ENCODE measurements at places on chromosomes 3 and 15.
A peak's percentile ranks its signal among the peaks of the same experiment; 100 is the strongest.

GRCh38 chr3:184388936-184389230 is 9.0 kb downstream of the CHRD start:
- DNase-seq: no peak

DNA sequence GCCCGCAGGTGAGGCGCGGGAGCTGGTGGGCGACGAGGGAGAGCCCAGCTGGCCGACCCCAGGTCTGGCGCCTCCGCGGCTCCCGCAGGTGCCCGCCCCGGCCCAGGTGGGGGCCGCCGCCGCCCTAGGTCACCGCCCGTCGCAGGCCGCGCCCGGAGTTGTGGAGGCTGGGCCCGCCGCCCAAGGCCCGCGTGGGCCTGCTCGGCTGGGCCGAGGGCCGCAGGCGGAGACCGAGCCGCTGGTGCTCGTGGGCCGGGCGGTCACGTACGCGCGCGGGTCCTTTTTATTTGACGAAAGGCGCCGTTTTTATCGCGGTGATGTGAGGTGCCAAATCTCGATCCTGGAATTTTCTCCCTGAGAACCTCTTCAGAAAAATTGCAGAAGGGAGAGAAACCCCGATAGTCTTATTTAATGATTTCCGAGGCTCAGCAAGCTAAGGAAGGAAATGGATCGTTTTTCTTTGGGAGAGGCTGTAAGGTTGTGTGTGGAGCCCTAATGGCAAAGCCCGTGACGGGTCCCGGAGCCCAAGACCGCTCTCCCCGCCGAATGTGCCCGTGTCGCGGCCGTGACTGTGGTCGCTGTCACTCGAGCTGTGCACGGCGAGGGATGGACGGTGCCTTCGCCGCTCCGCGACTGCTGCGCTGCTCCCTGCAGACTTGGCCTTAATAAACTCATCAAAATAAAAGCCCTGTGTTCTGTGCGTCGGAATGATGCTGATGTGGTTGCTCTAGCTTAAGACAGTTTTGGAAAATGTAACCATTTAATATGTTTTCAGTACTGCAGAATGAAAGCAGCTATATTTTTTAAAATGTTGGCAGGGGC is 612 bp downstream of the APPL1 start:
- peak; percentile 62 for DNase-seq

DNA sequence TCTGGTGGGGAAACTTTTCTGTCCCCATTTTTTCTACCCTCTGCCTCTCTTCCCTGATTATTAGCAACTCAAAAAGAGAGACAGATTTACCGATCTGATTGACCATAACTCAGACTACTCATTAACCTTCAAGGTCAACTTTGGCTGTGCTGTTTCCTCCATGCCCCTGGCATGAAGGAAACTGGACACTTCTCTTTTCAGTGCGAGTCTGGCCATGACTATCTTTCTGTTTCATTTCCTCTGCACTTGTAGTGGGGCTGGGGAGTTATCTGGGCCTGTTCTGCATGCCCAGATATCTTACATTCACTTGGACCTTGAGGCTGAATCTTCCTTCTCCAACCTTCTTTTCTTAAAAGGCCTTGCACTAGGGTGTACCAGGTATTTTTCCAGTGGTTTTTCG is 76.9 kb upstream of the SLCO2A1 start:
- no peak for DNase-seq

DNA sequence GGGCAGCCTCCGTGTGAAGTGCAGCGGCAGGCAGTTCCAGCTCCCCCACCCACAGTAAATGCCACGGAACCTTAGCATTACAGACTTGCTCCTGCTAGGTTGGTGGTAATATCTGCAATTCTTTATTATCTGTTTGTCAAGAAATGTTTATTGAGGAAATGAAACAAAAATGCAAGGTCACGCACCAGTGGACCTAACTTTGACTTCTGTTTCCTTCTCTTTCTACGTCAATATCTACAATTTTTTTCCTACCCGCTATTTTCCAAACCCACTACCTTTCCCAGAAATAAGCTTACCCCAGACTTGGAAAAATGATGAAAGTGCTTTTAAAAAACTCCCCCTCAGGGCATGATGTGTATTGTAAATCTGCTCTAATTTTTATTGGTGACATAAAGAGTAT is 18.9 kb downstream of the ILDR1 start:
- DNase-seq: no peak

DNA sequence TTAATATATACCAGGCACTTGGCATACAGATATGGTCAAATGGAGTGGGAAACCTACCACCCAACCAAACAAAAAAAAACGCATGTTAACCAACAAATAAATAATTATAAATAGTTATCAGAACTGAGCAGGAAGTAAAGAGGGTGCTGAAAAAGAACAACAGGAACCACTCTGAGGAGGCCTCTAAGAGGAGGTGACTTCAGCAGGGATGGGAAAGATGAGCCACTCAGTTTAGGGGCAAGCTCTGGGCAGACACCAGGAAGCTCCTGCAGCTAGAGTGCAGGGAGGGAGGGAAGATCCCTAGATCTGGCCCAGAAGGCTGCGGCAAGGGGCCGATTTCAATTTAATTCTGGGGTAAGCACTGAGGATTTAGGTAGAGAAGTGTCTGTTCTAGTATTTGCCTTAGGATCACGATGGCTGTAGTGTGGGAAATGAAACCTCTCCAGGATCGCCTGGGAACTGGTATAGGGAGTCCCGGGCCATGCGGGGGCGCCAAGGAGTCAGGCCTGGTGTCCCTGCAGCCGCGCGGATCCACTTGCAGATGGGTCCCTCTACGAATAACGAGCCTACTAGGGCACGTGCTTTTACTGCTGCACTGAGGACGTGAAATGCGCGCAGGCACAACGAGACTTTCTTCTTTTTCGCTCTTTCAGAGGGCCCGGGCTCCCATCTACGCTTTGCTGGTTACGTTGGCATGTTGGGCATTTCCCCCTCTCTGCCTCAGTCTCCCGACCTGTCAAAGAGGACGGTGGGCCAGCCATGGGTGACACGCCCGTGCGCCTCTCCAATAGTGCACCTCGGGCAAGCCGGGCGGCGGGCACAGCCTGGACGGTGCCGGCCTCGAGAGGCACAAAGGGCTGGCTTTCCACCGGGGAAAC is 1.5 kb upstream of the LIMD1 start:
- peak; percentile 98 for DNase-seq

DNA sequence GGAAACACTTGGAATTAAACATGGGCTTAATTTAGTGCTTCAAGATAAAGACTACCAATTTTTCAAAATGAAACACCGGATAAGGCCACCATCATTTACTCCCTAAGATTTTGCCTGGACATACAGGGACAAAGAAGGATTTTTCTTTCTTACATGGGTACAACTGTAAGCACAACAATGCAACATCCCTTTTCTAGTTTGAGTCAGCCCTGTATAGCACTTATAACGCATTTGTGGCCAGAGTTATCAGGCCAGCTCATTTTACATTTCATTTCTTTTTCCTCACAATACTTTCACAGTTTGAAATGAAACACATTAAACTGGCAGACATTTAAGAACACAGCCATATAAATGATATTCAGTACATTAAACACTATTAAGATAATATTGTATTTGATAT is 9.8 kb upstream of the SUCNR1 start:
- DNase-seq: no peak

GRCh38 chr3:64278625-64279024 is 53.4 kb upstream of the PRICKLE2 start:
- DNase-seq: no peak

DNA sequence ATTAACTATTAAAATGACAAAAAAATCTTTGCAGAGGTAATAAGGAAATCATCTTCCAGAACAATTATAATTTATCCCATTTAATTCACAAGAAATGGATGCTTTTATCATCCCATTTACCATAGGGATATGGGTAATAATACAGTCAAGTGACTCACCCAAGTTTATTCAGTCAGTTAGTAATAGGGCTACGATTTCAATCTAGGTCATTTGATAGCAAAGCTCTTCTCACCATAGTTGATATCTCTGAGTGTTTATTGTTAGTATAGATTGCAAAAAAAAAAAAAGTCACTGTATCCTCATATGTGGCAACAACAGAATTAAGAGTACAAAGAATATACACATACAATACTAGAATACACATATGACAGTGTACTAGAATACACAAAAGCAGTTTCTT is 797.1 kb downstream of the ROBO1 start:
- no peak for DNase-seq

GRCh38 chr3:52854013-52854412 is 19.2 kb upstream of the MUSTN1 start:
- no peak for DNase-seq

DNA sequence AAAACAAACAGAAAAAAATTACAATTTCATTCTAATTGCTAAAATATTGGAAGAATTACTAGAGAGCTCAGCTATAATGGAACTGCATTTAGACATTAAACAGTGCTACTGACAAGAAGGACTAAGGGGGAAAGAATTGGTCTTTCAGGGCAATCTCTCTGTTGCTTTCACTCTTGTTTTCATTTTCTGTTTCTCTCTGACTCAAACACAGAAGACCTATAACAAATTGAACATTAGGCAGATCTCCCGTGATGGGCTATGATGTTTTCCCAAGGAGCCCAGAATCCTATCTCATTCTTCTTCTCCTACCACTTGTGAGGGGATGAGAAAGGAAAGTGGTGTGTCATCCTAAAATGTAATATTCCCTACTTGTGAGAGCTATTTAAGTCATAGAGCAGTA is 358.0 kb upstream of the TGFBR2 start:
- DNase-seq: no peak

GRCh38 chr3:107956991-107957900 is 133.6 kb downstream of the CD47 start:
- DNase-seq: peak; percentile 89

Data from posterior cingulate gyrus (tissue), 11 donors.